ENCODE measurements at places on chromosomes 6 and 20.

DNA sequence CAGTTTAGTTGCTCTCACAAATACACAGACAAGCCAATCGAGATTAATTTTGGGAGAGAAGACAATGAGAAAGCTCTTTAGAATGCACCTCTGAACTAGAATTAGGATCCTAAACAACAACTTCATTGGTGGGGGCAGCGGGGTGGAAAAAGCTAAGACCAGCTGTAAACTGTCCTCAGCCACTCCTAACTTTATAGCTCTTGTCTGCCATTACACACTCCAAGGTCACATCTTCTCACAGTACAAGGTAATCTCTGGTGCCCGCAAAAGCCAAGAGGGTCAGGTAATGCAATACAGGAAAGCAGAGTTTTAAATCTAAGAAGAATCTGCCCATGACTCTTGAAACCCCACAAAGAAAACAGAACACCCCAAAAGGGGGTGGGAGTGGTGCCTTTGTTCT lies 17.8 kb upstream of the IL22RA2 start:
- no peak for DNase-seq

DNA sequence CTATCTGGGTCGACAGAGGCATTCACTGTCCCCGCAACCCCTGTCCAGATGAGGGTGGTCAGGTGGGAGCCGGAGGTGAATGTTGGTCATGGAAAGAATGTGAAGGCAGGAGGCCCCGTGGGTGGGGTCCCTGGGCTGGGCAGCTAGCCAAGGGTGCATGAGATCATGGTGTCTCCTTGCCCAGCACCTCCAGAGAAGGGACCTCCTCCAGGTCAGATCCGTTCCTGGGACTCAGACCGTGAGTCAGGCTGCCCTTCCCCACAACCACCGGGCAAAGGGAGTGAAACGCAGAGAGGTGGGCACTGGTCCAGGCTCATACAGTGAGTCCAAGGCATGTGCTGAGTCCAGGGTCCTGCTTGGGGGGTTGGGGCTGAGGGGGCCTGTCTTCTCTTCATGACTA lies 3.5 kb downstream of the FOXS1 start:
- no peak for DNase-seq

DNA sequence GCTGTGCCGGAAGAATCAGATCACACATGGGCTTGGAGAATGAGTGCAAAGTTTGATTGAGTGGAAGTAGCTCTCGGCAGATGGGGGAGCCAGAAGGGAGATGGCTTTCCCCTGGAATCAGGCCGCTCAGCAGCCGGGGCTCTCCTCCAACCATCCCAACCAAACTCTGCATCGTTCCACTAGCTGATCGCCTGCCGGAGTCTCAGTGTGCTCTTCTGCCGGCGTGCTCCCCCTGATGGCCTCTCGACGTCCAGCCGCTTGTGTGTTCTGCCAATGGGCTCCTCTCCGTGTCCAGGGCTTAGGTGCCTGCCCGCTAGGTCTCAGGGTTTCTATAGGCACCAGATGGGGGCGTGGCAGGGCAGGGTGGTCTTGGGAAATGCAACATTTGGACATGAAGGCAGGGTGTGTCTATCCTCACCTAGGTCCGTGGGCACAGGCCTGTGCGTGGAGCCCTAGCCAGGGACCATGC lies 4.9 kb upstream of the BIRC7 start:
- DNase-seq = no peak

DNA sequence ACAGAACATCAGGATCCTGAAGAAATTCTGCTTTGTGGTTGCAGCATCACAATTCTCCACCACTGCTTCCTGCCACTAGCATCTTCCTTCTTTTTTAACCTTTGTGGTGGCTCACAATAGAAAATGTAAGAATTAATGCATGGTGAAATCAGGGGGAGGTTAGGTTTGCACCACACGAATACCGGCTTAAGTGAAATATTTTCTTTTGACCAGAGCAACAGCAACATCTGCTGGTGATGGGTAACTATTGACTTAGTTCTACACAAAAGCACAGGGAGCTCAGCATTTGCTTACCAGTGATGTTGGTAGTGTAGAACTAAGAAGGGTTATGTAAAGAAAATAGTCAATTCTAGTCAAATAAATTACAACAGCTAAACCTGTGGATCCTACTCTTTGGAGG lies 280.5 kb downstream of the SYNE1 start:
- DNase-seq = no peak

GRCh38 chr6:165732696-165733488 lies 69.9 kb upstream of the PDE10A start:
- DNase-seq = no peak

Data from smooth muscle cell of the brain vasculature (primary cell).